ENCODE measurements at places on chromosomes 11 and 22.

- DNase-seq, result no peak
These were observed 31.3 kb downstream of the SLC1A2 start for GRCh38 chr11:35388061-35388460.

DNA sequence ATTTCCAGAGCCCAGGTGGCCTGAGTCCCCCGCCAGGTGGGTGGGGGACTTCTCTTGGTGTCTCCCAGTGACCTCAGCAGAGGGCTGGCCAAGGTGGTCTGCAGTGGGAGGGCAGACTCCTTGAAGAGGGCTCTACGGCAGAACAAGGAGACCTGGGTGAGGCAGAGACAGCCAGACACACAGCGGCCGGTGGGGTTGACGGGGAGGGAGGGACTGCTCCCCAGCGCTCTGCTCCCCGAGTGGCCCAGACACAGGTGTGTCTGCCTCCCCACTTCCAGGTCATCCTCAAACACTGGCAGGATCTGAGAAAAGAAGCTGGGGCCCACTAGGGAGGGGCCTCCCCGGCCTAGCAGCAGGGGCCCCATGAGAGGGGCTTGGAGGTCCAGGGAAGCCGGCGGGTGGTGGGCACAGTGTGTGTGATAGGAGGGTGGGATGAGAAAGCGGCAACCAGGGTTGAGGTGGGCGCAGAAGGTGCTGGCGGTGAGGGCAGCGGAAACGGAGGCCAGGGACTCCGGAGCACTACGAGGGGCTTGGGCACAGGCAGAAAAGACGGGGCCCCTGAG, 30.1 kb downstream of the SYT7 start:
- no peak for DNase-seq

- DNase-seq, result no peak
These were observed 8.0 kb upstream of the LIN7C start for GRCh38 chr11:27514558-27514957.

GRCh38 chr11:134942681-134943080, 530.6 kb upstream of the B3GAT1 start:
- no peak for DNase-seq

- peak; percentile 73 for DNase-seq
These were observed 27.8 kb upstream of the PPARA start for GRCh38 chr22:46122511-46122971.

DNA sequence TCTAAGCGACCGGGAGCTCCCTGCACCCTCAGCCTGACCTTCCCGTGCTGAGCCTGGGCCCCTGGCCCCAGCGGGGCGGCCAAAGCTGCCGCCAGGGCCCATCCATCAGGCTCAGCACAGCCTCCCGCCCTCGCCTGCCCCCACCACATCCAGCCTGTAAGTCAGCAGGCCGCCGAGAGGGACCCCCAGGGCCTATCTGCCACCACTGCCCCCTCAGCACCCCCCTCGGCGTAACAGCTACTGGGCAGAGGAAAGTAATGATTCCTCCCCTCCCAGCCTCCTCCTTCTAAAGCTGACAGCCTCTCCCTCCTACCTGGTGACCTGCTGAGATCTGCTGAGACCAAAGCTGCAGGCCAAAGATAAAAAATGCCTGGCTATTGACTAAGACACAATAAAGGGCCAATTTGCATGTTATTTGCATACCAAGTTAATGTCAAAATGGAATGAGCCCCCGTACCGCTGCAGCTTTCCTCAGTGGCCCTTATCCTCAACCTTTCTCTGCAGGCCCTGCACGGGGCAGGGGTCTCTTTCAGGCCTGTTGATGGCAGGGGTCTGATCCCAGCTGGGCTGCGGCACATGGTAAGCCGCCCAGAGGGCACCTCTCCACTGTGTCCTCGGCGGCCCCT, 51.6 kb downstream of the RPUSD4 start:
- DNase-seq, result no peak

DNA sequence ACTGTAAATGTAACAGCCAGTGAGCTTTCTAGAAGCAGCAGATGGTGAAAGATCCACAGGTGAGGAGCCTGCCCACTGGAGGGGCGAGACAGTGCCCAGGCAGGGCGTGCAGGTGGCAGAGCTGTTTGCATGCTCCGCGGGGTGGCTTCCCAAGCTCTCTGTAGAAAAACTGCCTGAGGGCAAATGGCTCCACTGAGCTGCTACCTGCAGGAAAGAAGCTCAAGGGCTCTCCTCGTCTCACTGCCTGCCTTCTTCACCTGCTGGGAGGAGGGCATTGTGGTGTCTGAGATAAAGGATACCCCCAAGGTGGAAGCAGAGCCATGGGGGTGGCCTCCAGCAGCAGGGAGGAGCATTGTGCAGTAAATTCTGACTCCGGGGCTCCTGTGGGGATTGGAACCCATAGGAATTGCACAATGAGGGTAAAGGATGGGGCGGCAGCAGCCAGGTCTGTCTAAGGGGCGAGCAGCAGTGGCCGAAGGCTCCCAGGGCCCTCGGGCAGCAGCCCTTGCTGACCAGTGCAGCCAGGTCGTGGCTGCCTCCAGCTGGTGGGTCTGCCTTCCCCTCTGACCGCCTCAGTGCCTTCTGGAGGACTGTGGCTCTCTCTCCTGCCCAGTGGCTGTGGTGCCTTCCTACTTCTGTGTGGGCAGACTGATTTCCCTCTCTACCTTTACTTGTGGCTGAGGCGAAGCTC, 28.0 kb upstream of the CABP7 start:
- no peak for DNase-seq

GRCh38 chr11:132022733-132023478, 652.5 kb downstream of the NTM start:
- DNase-seq, result no peak

DNA sequence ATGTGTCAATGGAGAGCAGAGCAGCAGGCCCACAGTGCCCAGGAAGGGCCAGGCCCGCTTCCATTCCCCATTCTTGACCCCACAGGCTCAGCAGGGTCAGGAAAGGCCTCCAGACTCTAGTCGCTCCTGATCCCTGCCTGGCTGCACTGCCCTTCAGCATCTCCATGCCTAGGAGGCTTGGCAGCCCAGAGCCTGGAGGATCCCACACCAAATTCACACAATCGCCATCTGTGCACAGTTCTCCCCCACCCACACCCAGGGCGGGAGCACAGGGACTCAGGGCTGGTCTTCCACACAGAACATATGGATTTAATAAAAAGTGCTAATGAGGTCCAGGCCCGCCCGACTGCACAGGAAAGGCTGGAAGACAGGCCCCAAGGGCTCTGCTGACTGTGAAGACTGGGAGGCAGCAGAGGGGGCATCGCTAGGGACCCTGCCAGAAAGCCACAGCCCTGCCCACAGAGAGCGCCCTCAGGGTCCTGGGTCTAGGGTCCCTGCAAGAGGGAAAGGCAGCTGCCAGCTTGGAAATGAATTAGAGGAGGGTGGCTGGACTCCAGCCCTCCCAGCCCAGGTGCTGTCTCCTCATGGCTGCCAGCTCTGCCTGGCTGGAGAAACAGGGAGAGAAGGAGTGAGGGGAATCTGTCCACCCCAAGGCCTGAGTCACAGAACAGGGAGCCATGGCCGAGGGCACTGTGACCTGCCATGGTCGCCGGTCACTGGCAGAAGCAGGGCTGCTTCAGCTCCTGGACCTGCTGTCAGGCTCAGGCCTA, 39.7 kb downstream of the DKK3 start:
- DNase-seq, result no peak
